ENCODE measurements at places on chromosomes 16 and 17.

DNA sequence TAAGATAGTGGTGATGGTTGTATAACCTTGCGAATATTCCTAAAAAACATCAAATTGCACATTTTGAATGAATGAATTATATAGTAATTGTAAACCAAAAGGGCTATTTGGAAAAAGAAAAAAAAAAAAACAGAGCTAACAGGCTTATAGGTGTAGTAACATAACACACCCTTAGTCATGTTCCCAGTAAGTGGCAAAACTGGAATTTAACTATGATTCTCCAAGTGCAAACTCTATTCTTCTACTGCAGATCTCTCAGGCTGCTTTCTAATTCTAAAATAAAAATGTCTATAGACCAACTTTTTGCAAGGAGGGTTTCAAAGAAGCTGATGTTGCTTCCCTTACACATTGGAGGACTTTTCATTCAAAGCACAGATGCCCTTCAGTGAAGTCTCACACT is 293.2 kb upstream of the MON1B start:
- no peak for DNase-seq

DNA sequence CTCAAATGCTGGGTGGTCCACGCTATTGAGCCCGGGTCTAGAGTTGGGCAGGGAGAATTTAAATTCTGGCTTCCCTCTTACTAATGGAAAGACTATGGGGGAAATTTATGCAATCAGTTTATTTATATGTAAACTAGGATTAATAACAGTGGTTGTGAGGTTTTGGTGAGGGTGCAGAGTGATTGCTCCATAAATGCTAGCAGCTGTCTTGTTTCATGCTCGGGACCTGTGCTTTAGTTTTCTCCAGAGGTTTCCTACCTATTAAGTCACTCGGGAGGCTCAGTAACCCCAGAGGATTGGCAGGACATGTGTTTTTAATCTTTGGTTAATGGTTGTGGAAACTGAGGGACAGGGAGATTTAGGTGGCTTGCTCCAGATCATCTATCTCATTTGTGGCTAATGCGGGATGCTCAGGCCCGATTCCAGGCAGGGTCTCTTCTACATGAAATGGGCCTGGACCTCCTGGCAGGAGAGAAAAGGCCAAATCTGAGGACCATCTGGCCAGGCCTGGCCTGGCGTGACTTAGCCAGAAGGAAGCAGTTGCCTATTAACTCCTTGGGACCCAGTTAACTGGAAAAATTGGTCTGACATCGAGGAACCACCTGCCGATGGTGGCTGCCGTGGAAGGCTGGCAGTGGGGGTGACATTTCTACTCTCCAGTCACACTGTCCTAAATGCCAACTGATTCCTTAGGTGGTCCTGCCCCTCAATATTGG is 2.1 kb downstream of the PRCD start:
- DNase-seq, result no peak

DNA sequence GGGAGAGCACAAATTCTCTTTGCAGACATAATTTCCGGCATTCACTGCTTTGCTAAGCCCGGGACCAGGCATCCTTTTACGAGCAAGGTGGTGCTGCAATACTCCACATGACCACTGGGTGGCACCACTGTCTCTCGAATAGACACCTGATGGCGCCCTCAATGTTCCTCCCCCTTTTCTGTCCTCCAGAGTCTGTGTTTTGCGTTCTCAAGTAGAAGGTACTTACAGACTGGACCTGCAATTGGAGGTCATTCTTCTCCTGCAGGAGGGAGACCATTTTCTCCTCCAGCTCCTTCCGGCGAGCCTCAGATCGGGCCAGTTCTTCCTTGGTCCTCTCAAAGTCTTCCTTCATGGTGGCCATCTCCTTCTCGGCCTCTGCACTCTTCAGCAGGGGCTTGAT is 45.2 kb downstream of the MYH13 start:
- DNase-seq, result peak; percentile 4

- no peak for DNase-seq
Measured at GRCh38 chr16:83722456-83723183, 85.2 kb upstream of the HSBP1 start.

DNA sequence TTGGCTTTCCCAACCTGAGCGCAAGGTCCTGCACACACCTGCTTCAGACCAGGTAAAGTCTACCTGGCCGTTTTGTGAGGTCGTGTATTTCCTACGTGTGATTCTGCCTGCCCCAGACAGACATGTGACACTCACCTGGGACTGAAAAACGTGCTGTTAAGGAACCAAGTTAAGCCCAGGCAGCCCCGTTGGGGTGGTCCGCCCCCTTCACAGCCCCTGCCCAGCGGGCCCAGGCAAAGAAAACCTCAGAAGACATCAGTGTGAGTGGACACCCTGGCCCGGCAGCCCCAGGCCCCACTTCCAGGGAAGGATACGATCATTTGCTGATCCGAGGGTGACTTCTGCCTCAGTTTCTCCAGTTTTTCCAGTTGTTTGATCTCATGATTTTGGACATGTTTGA is 4.7 kb downstream of the CIBAR2 start:
- no peak for DNase-seq

DNA sequence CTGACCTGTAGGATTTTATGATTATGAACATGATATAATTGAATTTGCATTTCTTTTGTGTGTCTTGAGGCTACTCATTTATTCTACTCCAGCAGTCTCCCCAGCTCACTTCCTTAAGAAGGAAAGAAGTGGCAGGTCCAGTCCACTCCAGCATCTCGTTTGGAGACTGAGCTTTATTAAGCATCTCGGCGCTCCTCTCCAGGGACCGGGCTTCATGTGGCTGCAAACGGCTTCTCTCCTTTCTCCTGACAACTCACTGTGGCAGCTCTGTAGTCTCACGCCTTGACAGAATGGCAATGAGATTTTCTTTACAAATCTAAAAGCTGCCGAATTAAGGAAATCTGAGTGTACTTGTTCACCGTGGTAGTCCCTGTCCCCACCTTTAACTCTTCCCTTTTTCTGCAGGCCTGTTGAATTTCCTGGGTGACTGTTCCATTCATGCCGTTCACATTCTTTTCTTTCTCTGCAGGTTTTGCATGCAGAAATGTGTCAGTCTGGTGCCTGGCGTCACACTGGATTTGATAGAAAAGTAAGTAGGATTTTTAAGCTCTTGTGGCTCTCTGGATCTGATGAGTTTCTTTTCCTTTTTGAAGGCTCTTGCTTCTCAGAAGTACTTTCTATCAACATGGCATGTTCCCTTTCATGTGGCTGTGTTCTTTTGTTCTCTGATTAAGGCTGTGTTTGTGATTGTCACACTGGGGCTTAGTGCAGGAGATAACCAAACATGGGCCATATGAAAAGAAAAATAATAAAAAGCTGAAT is 200.5 kb upstream of the CHMP6 start:
- DNase-seq, result no peak

DNA sequence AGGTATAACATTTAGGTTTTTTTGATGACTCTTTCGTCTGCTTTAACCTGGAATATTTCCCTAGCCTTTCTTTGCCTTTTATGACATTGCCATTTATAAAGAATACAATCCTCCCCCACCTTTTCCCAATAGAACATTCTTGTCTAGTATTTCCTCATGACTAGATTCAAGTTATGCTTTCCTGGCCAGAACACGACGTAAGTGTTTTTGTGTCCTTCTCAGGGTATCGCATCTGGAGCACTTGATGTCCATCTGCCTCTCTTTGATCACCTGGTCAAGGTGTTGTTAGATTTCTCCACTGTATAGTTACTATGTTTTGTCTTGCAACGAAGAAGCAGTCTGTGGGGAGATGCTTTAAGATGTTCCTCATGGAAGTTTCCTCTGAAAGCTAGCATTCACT is 87.4 kb downstream of the MSI2 start:
- DNase-seq, result no peak

GRCh38 chr17:70292366-70292765 is 123.0 kb downstream of the KCNJ2 start:
- DNase-seq, result no peak

- no peak for DNase-seq
Measured at GRCh38 chr17:62631936-62632924, 4.8 kb downstream of the MRC2 start.

- no peak for DNase-seq
Measured at GRCh38 chr16:21088646-21089538, 61.8 kb downstream of the DNAH3 start.

DNA sequence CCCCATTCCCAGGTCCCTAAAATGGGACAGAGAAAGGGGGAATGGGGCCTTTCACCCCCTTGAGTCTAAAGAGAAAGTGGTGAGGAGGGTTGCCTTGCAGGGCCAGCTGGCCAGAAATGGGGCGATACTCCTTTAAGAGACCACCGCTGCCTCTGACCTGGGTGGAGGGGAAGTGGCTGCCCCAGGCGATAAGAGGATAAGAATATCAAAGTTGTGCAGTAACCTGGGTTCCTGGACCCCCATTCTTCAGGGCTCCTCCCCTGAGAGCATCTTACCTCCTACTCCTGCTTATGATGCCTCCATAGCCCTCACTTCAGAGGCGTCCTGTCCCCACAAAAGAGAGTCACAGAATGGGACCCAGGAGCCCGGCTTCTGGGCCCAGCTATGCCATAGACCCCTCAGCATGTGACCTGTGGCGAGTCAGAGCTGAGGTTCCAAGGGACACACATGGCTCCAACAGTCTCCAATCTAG is 5.2 kb upstream of the TSPOAP1 start:
- no peak for DNase-seq

DNA sequence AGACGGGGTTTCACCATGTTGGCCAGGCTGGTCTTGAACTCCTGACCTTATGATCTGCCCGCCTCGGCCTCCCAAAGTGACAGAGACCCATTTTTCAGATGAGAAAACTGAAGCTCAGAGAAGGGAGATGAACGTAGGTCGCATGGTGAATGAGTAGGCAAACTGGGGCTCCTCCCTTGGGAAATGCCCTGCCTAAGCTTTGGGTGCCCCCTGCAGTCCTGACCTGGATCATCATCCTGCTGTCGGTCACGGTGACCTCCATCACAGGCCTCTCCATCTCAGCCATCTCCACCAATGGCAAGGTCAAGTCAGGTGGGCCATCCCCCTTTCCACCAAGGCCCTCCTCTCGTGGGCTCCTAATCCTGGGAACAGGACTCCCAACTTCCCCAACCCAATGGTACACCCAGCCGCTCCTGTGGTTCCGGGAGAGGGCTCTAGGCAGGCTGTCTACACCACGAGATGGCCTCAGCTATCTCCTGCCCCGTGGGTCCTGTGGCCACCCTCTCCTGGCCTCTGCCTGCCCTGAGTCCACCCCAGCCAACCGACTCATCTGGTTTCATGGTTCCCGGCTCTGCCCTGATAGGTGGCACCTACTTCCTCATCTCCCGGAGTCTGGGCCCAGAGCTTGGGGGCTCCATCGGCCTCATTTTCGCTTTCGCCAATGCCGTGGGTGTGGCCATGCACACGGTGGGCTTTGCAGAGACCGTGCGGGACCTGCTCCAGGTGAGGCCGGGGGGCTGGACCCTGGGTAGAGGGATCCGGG is 4.7 kb downstream of the SLC12A3 start:
- no peak for DNase-seq

- DNase-seq, result no peak
Measured at GRCh38 chr16:17474037-17474436, 3.3 kb upstream of the XYLT1 start.

DNA sequence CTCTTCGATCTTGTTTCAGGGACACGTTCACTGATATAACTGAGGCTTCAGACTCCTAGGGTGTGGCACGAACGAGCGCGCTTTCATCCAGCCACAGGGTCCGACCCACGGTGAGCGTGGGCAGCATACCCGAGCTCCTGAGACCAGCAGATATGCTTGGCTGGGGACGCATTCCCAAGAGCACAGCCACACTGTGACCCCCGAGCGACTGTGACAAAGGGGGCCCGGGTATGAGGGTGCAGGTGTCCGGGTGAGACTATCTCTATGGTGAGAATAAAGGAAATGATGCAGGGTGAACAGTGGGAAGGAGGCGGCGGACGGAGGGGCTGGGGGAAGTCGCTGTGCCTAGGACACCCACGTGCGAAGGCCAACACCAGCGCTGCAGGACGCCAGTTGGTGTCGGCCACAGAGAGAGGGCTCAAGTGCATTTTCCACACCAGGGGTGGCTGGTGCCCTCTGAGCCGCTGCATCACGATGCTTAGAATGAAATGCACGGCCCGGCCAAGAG is 17.6 kb downstream of the RPH3AL start:
- DNase-seq, result no peak

- no peak for DNase-seq
Measured at GRCh38 chr16:57826706-57827625, 24.7 kb upstream of the KIFC3 start.

DNA sequence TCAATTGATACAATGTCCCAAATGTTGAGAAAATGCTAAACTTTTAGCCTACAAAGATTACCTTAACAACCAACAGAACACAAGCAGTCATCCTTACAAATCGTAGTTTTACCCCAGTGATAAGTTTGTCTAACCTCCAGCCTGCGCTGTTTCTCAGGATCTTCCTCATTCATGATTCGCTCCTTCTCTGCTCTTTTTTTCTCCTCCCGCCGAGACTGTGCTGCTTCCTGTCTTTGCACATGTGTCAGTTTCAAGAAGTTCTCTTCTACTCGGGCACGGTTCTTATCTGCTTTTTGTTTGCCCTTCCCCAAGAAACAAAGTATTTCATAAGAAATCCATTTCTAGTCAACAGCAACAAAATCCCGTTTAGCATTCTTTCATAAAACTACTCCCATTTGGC is 10.2 kb upstream of the STRADA start:
- no peak for DNase-seq

DNA sequence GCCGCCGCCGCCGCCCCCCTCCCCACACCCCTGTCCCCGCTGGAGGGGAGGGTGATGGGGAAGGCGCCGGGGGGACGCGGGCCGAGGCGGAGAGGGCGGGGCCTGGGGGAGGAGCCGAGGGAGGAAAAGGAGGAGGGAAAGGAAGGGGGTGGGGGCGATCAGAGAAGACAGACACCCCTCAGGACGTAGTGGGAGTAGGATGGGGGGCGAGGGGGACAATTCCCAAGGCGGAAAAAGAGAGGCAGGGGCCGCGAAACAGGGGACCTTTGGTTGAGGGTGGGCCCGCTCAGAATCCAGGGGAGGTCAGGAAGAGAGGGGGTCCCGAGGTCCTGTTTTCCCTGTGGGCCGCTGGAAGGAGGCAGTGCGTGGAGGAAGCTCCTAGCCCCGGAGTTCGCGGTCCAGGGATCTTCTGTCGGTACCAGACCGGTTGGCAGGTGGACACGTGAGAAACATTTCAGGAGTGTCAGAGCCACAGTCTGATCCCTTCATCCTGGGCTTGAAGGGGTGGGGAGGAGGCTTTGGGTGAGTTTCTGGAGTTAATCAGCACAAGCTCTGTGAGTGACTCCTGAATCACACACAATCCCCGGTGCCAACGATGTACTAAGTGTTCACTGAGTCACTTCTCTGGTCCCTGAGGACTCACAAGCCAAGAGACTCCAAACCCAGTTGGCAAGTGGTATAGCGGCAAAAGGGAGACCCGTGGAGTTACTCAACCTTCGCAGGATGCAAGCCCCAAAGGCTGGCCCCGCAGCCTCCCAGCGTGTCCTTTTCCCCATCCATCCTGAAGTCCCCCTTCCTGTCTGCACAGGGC is at the start of gene XYLT1:
TSS of gene XYLT1 (minus strand) at position 53 of the 811 bp plus-strand sequence. CDS start 164 bp downstream, outside the sequence.
- DNase-seq, result peak; percentile 46

DNA sequence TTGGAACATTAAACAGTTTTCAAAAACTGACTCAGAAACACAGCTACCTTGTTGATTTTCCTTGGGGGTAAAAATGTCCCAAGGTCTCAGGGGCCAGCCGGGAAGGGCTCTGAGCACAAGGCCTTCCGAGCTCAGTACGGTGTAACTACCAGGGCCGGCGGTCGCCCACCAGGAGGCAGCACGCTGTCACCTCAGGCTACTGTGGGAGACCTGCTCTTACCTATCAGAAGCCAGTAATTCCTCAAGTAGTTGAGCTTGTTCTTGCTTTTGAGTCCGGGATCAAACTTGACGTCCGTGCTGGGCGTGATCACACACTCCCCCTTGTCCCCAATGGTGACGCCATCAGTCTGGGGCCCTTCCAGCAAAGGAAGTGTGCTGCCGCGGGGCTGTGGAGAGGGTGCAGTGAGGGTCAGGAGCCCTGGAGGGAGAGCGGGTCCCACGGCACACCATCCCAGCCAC is 43.4 kb upstream of the ICAM2 start:
- no peak for DNase-seq

All from T-helper 22 cell (primary cell).